Ascending aorta (tissue), 2 donors: ENCODE measurements at places on chromosomes 2 and 18.

- no peak for DNase-seq
Measured at GRCh38 chr2:234517971-234518370, 21.1 kb upstream of the ARL4C start.

- DNase-seq = no peak
Measured at GRCh38 chr18:51323961-51324360, 126.5 kb upstream of the MEX3C start.

- no peak for DNase-seq
Measured at GRCh38 chr18:10454681-10455557, 484 bp downstream of the APCDD1 start.

- DNase-seq = no peak
Measured at GRCh38 chr2:60662781-60663180, 93.3 kb upstream of the PAPOLG start.

- DNase-seq = no peak
Measured at GRCh38 chr2:178905261-178905660, 98.0 kb upstream of the TTN start.

- no peak for DNase-seq
Measured at GRCh38 chr18:77071711-77072292, 60.8 kb downstream of the MBP start.

- no peak for DNase-seq
Measured at GRCh38 chr2:145352484-145352883, 832.6 kb upstream of the ZEB2 start.

DNA sequence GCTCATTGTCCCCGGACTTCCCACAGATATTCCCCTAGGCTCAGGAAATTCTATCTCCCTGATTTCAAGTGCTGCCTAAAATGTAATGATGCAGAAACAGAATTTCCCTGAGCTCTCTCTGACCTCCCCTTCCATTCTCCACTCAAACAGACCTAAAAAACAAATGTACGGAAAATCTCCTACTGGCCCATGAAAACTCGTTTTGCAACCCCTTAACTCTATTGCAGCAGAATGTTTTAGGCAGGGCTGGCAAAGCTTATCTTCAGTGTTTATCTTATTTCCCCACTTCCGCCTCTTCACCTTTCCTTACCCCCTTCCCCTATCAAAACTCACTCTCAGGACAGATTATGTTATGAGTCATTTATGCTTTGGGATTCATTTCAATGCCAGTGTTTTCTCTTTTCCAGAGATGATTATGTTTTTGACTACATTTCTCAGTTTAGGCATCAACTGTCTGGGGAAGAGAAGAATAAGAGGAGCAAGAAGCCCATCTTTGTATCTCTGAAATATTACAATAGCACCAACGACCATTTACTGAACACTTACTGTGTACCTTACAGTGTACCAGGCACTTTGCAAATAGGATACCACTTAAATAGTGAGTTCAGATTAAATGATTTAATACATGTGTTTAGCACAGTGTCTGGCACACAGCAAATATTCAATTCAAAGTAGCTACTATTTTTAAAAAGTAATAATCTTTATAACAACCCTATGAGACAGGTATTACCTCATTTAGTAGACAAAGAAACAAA lies 53.9 kb upstream of the STPG4 start:
- no peak for DNase-seq

DNA sequence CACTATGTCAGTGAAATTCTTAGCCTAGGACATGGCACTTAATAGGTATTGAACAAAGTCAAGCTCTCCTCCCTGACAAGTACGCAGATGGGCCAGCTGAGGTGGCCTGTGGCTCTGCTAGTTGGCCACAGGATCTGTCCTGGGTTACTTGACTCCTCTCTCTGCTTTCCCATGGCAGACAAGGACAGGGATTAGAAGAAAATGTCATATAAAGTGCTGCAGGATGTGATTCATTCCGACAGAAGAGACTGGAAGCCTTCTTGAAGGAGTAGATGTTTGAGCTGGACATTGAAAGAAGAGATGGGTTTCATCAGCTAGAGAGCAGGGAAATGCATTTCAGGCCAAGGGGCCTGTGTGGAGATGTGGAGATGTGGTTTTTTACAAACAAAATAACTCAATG lies 46.7 kb downstream of the SMAD7 start:
- DNase-seq = peak; percentile 53

DNA sequence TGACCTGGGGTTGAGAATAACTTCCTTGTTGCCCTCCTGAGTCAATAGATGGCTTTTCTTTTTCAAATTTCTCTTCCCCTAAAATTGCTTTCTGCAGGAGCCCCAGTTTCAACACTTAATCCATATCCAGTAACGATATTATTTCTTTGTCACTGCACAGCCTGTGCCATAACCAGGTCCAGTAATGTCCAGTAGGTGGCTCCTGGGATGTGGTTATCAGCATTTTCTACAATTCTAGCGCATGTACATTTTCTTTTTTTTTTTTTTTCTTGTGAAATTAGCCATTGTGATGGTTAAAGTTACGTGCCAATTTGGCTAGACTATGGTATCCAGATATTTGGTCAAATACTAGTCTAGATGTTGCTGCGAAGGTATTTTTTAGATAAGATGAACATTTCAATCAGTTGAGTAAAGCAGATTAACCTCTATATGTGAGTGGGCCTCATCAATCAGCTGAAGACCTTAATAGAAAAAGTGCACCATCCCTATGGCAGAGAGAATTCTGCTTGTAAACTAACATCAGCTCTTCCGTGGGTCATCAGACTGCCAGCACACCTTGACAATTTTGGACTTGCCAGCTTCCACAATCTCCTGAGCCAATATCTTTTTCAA lies 72.9 kb upstream of the SCG2 start:
- DNase-seq = no peak

DNA sequence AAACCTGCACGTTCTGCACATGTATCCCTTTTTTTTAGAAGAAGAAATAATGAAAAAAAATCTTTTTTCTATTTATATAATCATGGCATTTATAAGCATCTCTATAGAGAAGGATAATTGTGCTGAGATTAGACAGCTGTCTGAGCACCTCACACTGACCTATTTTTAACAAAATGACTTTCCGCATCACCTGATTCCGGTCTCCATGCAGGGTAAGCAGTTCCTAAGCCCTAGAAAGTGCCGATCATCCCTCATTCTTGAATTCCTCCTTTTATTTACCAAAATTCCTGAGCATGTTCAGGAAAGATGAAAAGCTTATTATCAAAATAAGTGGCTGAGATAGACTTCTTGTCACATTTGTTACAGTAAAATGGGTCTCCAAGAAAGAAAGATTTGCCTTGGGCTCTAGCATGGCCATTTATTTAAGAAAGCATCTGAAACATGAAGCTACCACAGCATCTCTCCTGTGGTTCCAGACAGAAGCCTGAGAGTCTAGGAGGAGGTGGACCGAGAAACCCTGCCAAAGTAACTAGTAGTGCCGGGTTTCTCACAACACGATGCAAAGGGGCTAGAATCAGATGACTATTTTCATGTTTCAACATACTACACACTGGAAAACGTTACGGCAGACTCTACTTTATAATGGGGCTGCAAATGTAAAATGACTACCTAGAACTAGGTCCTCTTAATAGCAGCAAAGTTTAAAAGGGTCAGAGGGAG lies 670 bp downstream of the GKN1 start:
- DNase-seq = no peak

GRCh38 chr2:218161644-218162043 lies 5.1 kb downstream of the CXCR1 start:
- DNase-seq = no peak
